ENCODE measurements at places on chromosomes 16 and 17.
A peak's percentile ranks its signal among the peaks of the same experiment; 100 is the strongest.

DNA sequence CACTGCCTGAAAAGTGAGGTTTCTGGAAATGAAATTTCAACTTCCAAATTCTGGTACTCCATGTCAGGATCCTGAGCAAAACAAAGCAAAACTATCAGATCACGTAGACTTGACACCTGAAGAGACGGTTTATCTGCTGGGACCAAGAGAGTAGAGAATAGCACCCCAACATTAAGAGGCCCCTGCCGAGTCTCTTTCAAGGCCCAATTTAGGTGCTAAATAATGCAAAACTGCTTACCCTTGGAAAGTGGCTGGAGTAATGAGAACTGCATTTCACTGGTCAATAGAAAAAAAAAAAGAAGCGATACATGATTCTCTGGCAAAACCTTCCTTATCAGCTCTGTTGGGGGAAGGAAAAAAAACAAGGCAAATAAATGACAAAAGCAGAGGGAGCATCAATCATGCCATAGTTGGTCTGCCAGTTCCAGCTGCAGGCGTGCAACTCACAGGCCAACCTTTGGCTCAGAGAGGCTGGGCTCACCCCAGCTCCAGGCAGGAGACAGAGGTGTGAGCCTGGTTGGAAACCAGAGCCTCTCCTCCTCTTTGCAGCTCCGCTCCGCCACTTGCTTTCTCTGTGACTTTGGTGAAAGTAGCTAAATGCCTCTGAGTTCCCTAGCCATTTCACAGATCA is 595.2 kb downstream of the TOX3 start:
- no peak for DNase-seq

DNA sequence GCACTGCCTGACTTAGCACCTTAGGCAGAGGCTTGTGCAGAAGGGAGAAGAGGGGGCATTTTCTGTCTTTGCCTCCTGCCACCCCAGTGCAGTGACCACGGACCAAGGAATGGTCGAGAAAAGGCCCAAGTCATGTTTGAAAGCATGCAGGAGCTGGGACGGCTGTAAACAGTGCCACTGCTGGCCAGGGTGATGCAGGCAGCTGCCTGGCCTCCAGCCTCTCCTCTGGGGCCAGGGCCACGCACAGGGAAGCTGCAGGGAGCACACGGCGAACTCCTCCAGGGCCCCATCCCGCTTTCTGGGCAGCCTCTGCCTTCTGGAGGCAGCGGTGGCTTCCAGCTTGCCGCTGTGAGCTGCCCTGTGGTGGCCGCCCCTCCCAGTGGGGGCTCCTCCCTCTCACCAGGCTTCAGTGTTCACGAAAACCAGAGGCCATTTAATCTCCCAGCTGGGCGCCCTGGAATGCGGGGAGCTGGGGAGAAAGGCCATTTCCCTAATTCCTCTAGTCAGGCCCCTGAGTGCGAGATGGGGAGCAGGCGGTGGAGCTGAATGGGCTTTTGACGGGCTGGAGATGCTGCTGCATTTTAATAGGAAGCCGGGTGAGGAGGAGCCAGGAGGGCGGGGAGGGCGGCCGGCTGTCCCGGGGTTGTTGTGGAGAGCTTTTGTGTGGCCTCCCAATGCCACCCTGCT is 28.7 kb upstream of the DNAI2 start:
- DNase-seq, result peak; percentile 28

DNA sequence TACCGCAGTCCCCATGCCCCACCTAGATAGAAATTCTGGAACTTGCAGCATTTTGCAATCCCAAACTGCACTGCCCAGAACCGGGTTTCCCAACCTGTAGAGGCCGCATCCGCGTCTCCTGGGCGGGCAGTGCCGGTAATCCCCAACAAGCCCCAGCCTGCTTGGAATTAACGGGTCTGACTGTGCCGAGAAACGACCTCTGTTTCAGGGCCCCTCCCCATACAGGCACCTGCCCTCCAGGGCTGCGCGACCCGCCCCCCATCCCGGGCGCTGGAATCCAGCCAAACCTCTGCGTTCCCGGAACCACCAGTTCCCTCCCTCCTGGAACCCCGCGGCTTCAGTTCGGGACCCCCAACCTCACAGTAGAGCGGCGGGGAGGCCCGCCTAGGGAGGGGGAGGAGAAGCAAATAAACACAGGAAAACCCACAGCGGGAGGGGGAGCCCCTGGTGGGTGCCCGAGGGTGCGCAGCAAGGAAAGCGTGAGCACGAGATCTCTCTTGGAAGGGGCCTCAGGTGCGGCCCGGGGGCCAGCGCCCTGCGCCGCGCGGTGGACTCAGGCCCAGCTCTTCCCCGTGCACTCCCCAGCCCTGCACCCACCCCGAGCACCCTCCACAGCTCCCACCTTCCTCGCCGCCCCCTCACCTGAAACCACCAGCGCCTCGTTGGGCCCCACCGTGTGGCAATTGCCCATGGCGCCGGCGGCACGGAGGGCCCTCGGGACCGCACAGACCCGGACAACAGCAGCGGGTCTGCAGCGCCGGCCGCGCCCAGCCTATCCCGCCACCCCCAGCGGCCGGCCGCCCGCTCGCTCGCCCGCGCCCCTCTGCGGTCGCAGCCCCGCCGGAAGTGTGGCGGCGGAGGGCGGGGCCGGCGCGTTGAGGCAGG is at the start of gene FLOT2:
TSS of gene FLOT2 (minus strand) at position 850 of the 885 bp plus-strand sequence. CDS start at position 691, 159 bp downstream.
- peak; percentile 60 for DNase-seq

DNA sequence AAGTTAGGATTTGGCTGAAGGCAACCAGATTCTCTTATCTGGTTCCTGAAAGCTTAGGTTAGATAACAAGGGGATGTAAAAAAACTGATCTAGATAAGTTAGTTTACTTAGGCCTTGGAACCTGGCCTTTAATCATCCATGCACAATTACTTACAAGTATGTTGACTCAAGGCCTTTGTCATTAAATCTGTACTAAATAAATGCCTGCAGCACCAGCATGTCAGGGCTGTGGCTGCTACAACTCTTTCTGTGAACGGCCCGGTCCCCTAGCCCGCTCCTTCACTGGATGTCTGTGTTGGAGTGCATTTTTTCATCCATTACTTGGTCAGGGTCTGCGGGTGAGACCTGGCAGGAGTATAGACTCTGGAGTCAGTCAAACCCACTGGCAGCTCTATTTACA is 48.4 kb upstream of the ALDH3A1 start:
- DNase-seq, result no peak

DNA sequence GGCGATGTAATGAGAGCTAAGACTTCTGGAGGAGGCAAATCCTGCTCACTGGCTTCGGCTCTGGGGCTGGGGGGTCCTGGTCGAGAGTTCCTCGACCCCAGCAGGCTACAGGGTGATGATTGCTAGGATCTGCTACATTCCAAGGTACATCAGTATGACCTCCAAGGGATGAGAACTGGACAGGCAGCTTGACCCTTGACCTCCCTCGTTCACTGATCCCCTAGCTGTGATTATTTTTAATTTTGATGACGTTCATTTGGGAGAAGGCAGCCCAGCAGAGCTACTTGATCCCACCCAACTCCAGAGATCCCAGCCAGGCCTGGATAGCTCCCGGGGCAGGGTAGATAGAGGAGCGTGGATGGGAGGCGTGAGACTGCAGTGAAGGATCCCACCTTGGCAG is 242.3 kb downstream of the MAF start:
- no peak for DNase-seq

GRCh38 chr16:69316595-69317034 is 5.5 kb downstream of the VPS4A start:
- no peak for DNase-seq

- DNase-seq, result no peak
Observed at GRCh38 chr16:79092846-79093245, 507.7 kb downstream of the MAF start.
